ENCODE measurements at places on chromosomes 11 and 22.

DNA sequence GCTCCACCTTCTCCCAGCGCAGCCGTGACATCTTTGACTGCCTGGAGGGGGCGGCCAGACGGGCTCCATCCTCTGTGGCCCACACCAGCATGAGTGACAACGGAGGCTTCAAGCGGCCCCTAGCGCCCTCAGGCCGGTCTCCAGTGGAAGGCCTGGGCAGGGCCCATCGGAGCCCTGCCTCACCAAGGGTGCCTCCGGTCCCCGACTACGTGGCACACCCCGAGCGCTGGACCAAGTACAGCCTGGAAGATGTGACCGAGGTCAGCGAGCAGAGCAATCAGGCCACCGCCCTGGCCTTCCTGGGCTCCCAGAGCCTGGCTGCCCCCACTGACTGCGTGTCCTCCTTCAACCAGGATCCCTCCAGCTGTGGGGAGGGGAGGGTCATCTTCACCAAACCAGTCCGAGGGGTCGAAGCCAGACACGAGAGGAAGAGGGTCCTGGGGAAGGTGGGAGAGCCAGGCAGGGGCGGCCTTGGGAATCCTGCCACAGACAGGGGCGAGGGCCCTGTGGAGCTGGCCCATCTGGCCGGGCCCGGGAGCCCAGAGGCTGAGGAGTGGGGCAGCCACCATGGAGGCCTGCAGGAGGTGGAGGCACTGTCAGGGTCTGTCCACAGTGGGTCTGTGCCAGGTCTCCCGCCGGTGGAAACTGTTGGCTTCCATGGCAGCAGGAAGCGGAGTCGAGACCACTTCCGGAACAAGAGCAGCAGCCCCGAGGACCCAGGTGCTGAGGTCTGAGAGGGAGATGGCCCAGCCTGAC lies 2.5 kb downstream of the TSSC4 start:
- DNase-seq = no peak

DNA sequence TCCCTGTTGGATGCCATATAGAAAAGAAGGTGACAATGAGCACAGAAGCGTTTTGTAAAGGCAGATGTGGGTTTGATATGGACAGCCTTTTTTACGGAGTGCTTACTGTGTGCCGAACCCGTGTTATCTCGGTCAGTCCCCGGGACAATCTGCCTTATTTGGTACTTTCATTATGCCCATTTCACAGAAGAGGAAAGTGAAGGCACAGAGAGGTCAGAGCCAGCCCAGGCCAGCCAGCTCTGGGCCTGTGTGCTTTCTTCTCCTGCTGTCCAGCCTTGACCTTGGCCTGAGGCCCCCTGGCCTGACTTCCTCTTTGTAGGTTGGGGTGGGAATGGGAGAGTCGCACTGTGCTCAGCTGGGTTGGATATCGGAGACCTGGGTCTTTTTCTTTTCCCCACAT lies 628 bp upstream of the CRYBB1 start:
- no peak for DNase-seq

- DNase-seq = peak; percentile 61
Measured at GRCh38 chr22:38203090-38203810, 1.5 kb downstream of the MAFF start.

DNA sequence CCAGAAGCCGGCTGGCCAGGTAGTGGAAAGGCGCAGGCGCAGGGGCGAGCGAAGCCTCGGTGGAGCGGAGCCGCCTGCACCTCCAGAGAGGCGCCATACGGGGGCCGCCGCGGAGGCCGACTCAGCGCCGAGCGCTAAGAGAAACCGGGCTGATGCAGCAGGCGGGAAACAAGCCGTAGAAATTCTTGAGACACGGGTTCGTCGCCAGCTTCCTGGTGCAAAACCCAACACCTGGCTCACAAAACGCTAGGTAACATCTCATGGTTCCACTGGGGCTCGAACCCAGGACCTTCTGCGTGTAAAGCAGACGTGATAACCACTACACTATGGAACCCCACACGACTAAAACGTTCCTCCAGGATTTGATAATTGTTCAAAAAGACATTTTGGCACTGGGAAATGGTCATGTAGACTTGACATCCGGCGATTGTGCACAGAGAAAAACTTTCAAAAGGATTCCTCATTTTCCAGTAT lies 39.1 kb downstream of the OR4D9 start:
- DNase-seq = peak; percentile 96

DNA sequence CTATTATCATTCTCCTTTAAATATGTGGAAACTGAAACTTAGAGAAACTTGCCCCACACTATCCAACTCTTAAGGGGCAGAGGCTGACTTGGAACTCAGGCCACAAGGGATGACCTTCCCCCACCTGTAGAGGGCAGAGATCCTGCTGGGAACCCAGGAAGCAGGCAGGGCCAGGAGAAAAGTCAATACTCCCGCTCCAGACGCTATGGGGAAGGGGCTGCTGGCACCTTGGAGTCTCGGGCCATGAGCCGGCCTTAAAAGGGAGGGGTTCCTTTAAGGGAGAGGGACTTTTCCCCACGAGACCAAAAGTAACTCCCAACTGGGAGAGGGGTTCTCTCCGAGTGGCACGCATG lies 620 bp upstream of the ANO5 start:
- DNase-seq = no peak

GRCh38 chr11:92698742-92699141 lies 270.7 kb upstream of the MTNR1B start:
- no peak for DNase-seq

DNA sequence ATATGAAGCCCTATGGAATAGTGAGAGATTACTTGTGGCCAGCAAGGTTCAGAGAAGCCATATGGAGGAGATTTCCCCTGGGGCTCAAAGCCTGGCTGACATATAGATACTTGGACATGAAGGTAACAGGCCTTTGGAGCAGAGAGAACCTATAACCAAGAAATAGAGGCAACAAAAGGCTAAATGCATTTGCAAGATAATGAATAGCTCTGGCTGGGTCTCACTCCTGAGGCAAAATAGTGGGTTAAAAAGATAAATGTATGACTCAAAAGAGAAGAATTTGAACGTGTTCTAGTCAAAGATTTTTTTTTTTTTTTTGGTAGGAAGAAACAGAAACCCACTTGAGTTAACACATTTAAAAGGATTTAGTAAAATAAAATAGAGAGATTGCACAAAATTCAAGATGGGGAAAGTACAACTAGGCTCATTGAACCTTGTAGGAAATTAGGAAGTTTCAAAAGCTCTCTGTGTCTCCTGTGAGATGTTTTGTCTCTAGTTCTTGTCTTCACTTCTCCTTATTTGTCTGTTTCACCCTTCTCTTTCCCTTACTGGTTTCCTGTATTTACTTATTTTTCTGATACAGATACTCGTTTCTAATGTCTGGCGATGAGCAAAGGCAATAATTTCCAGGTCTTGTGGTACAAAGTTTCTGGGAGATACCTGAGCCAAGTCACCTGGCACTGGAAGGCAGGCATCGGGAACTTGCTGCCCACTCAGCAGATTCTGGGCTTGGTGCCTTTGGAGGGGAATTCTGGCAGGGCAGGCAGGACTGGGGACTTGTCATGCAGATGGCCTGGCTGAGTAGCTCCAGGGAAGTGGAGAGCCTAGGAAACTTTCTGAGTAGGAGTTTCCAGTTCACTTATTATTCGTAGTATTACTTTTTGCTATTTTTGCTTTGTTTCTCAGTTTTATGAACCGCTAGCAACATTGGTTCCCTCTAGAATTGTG lies 49.2 kb upstream of the SESN3 start:
- no peak for DNase-seq

GRCh38 chr11:133892126-133892525 lies 46.8 kb upstream of the SPATA19 start:
- DNase-seq = no peak

DNA sequence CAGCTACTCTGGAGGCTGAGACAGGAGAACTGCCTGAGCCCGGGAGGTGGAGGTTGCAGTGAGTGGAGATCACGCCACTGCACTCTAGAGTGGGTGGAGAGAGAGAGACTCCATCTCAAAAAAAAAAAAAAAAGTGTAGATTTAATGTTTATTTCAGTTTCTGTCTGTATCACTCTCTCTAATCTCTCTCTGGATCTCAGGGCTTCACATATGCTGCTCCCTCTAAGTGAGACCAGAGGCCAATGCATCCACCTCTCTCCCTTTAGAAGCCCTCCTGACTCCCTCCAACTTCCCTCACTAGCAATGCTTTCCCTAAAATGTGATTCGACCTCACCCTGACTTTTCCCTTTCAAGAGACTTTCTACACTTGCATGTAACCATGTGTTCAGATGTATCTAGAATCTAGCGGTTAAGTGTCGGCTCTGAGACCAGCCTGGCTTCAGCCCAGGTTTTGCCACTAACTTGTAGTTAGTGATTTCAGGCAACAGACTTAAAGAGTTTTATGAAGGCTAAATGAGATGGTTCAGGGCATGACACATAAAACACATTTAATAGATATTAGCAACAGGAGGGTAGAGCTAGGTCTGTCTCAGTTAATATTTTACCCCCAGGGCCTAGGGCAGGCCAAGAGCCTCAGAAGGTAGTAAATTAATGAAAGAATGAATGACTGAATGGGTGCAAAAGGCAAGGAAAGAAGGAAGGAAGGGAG lies 364.3 kb downstream of the LARGE1 start:
- no peak for DNase-seq

DNA sequence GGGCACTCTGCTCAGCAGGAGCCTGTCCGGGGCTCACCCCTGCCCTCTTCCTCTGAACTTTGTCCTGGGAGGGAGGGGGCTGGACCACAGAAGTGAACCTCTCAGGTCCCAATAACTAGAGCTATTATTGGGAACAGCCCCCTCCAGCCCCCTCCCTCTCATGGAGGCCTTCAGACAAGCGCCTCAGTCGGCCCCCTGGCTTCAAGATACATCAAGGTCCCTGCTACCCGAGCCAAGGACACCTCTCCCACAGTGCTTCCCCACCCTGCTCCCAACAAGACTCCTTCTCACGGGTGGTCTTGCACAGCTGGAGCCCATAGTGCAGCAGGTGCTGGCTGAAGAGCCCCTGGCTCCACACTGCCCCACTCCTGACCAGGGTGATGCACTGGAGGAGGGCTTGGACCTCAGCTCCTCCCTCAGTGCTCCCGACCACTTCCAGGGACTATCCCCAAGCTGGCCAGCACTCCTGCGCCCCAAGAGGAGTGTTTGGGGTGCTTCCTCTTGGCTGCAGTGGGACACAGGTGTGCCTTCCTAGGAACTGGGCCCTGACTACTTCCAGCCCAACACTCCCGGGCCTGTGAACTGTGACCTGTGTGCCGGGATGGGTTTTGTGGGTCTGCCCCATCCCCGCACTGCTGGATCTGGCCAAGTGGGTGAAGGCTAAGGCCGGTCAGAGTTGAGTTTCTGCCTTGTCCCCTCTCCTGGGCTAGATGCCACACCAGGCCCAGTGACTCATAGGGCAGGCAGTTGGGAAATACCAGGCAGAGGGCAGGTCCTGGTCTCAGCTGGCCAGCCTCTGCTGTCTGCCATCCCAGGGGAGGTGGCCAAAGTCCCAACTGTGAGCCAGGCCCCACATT lies 2.2 kb downstream of the PNPLA2 start:
- DNase-seq = peak; percentile 81

- DNase-seq = no peak
Measured at GRCh38 chr11:5239046-5239445, 4.8 kb upstream of the HBD start.

DNA sequence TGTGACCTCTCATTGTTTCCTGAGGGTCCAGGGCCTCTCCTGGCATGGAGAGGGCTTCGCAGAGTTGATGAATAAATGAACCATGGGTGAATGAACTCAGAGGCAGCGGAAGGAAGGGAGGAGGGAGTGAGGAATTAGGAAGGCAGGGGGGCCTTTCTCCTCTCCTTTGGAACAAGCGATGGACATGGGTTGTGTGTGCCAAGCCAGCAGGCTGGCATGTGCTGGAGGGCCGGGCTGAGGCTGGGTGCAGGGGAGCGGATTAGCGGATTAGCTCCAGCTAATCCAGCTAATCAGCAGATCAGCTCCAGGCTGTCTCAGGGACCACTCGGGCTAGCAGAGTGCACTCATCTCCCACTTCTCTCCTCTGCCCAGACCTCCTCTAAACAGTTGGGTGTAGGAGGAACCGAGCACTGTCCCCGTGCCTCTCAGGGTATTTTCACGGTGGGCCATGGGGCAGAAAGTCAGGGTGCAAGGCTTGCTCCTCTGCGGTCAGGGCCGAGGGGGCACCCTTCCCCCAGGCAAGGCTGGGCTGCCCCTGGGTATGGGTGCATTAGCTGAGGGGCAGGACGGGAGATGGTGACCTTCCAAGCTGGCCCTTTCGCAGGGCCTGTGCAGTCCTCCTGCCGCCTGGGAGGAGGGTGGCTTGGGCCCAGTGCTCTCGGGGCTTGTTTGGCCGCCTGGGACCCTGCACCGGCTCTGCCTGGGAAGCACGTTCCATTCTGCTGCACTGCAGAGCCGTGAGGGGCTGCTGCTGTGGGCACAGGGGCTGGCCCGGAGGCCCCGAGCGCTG lies 120.3 kb upstream of the B3GAT1 start:
- DNase-seq = no peak

- no peak for DNase-seq
Measured at GRCh38 chr22:33781411-33781810, 138.9 kb downstream of the LARGE1 start.

DNA sequence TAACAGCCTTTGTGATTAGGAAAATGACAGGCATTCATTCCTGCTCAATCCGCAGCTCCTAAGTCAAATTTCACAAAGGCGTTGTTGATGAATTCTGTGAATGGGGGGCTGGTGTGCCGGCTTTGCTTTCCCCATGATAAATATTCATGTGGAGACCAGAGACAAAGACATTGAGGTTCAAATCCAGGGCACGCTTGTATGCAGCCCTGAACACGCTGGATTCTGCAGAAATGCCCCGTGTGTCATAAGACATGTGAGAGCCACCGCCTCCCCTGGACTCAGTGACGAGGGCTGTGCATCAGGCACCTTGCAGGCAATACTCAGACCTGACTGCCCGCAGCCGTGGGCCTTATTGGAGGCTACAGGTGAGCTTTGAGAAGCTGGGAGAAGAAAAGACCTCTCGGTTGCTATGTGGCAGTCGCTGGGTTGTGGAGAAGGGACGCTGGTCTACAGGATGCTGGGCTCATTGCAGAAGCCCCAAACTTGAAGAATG lies 906.2 kb downstream of the BRD1 start:
- no peak for DNase-seq

All from EL (cell line).